Endodermal cell (in vitro differentiated cells): ENCODE measurements at places on chromosomes 13 and 19. TPM values are rescaled to one million over a fixed set of nuclear protein-coding genes. Genes with fewer than 3 reads are reported as not detected.

GRCh38 chr19:35070471-35070870, 28.9 kb downstream of the HPN start:
- no peak for DNase-seq
- no peak overlapping the region for H3K27ac ChIP-seq
- H3K36me3 ChIP-seq = no peaks in the 10 kb centered on the region
- no peak overlapping the region for H3K4me3 ChIP-seq
- H3K27me3 ChIP-seq = no peaks in the 10 kb centered on the region

DNA sequence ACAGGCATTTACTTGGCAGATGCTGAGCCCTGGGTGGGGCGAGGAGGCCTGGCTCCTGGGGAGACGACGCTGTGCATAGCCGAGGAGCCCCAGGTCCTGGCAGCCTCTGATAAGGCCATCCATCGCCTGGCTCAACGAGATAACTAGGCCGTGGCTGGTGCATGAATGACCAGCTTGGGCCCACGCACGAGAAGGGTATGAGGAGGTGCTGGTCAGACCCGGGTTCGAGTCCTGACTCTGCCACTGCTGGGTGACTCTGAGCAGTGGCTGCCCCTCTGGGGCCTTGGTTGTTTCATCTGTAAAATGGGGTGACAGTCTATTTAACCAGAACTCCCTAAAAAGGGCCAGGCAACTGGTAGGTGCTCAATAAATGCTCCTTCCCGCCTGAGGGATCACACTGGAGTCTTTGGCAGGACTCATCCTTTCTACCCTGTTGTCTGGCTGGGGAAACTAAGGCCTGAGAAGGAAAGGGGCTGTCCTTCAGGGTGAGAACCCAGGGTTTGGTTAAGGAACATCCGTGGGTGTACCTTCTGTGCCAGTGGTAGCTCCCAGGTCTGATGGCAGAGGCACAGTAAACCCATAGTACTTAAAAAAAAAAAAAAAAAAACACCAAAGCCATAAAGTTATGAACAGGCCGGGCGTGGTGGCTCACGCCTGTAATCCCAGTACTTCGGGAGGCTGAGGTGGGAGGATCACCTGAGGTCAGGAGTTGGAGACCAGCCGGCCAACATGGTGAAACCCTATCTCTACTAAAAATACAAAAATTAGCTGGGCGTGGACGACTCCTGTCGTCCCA, 8.1 kb upstream of the ARRDC2 start:
- H3K27me3 ChIP-seq = peaks cover 10% of the 10 kb centered on the region
- H3K4me1 ChIP-seq = no peaks in the 10 kb centered on the region
- no peak overlapping the region for H3K27ac ChIP-seq
- DNase-seq = no peak
- no peak overlapping the region for H3K4me3 ChIP-seq
- no peaks in the 10 kb centered on the region for H3K36me3 ChIP-seq

DNA sequence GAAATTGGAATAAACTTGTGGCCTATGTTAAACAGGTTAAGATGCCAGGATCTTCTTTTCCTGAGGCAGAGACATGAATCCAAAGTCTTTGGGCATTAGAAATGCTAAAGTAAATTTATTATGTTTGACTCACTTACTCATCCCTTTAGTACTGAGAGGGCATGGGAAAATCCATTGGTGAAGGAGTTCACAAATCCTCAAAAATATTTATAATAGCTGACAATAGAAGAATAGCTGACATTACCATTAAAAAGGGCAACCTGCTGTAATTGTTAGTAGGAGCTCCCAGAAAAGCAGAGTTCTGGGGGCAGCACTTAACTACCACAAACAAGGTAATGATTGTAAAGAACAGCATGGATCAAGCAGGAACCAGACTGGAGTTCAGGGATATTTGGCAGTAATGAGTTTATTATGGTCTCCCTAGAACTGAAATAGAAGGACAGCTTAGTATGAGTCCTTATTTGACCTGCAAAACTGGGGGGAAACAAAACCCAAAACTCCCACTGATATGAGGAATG, 285.8 kb upstream of the KLHL1 start:
- no peaks in the 10 kb centered on the region for H3K27me3 ChIP-seq
- no peak overlapping the region for H3K4me3 ChIP-seq
- no peak for DNase-seq
- no peak overlapping the region for H3K27ac ChIP-seq

GRCh38 chr13:95375706-95376105, 74.5 kb upstream of the ABCC4 start:
- no peak for DNase-seq
- no peaks in the 10 kb centered on the region for H3K36me3 ChIP-seq
- no peak overlapping the region for H3K27ac ChIP-seq
- no peak overlapping the region for H3K4me3 ChIP-seq
- no peaks in the 10 kb centered on the region for H3K4me1 ChIP-seq

DNA sequence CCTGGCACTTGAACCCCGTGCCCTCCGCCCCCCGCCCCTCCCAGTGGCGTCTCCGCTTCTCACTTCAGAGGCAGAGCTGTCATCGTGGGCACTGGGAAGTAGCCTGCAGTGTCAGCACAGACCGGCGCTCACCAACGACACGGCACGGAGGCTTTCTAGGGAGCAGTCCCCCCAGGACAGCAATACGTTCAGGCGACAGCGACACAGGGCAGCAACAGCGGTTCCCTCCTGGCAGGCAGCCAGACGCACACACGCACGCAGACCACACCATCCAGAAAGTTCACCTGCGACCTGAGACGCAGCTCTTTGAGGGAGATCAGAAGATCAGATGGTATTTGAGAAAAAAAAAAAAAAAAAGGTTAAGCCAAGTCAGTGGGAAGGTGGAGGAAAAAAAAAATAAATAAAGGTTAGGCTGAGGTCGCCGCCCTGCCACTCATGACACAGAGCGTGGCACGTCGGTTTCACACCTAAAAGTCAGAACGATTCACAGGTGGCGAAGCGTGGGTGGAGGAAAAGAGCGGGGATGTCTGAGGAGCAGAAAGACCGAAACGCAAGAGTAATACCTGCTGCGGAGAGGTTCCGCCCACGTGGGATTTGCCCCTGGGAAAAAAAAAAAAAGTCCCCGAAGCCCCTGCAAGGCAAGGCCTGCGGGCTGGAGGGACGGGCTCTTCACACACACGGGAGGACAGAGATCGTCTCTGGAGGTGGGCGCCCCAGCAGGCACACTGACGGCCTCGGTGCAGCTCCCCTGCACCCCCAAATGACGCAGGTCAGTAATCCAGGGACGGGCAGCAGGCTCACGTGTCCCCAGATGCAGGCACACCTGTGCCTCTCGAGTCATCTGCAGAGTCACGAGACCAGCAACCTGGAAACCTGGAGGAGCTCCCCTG, 94.5 kb downstream of the GNG7 start:
- no peaks in the 10 kb centered on the region for H3K27me3 ChIP-seq
- H3K27ac ChIP-seq = no peak overlapping the region
- H3K4me3 ChIP-seq = no peak overlapping the region
- no peak for DNase-seq
- H3K4me1 ChIP-seq = no peaks in the 10 kb centered on the region

GRCh38 chr19:10639836-10640235, 14.3 kb upstream of the ILF3 start:
- no peaks in the 10 kb centered on the region for H3K27me3 ChIP-seq
- H3K4me1 ChIP-seq = peaks cover 8% of the 10 kb centered on the region
- peaks cover 58% of the 10 kb centered on the region for H3K36me3 ChIP-seq
- H3K27ac ChIP-seq = no peak overlapping the region
- no peak for DNase-seq
- H3K4me3 ChIP-seq = no peak overlapping the region

FGF22 gene
- total RNA-seq = 0.77 and 0.81 TPM in 2 replicates

EPSTI1 gene
- 101 to 147 TPM (median 101 TPM) in 3 replicates for total RNA-seq

MLLT1 gene
- 45.9 and 51.8 TPM in 2 replicates for total RNA-seq
